ENCODE measurements at places on chromosomes 16 and 17. TPM values are rescaled to one million over a fixed set of nuclear protein-coding genes. Genes with fewer than 3 reads are reported as not detected.
A peak's percentile ranks its signal among the peaks of the same experiment; 100 is the strongest.

The MRPL58 gene
- 35.7 TPM for total RNA-seq

The PRSS33 gene
- total RNA-seq: 0.05 TPM

The CACNG1 gene
- 0.42 TPM for total RNA-seq

The TUBG1 gene
- total RNA-seq: 24.1 TPM

The KRT25 gene
- total RNA-seq: 0.19 TPM

The CACNA1H gene
- total RNA-seq: 0.61 TPM

The C17orf100 gene
- total RNA-seq: 0.90 TPM

The SCGB1C2 gene
- total RNA-seq: not detected

The ENPP7 gene
- total RNA-seq: 0.05 TPM

The TBC1D3C gene
- total RNA-seq: not detected

The CIBAR2 gene
- 0.09 TPM for total RNA-seq

The ZNRF1 gene
- 39.6 TPM for total RNA-seq

The MPP2 gene
- total RNA-seq: 0.52 TPM

The ZG16 gene
- total RNA-seq: 0.09 TPM

The CBX4 gene
- total RNA-seq: 26.9 TPM

The TNFSF13 gene
- 6.4 TPM for total RNA-seq

The ATP2C2 gene
- total RNA-seq: 0.38 TPM

The POLR2A gene
- 23.5 TPM for total RNA-seq

- no peak overlapping the region for H3K27ac ChIP-seq
- peaks cover 2% of the 10 kb centered on the region for H3K4me1 ChIP-seq
- DNase-seq: no peak
- H3K27me3 ChIP-seq: no peaks in the 10 kb centered on the region
- no peak overlapping the region for H3K4me3 ChIP-seq
Observed at GRCh38 chr16:79644971-79645667, 44.6 kb upstream of the MAF start.

DNA sequence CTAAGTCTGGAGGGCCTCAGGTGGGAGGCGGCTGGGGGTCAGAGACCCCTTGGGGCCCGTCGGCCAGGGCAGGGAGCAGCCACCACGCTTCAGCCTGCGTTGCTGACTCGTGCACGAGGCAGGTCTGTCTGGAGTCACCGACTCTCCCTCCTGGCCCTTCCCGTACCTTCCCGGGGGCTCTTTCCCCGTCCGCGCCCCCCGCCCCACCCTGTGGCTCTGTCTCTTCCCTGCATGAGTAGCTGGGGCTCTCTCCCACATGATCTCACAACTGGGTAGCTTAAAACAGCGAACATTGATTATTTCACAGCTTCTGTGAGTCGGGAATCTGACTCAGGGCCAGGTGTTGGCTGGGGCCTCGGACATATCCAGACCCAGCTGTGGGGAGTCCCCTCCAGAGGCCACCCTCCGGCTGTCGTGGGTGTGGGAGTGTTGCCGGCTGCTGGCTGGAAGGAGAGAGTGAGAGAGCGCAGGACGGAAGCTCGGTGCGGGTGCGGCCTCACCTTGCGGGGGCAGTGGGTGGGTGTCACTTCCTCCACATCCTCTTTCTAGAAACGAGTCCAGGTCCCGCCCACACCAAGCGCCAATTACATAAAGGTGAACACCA is 17.3 kb downstream of the BAHCC1 start:
- peak overlapping the region; percentile 11 for H3K27ac ChIP-seq
- no peak overlapping the region for H3K4me3 ChIP-seq
- H3K36me3 ChIP-seq: no peaks in the 10 kb centered on the region
- no peaks in the 10 kb centered on the region for H3K27me3 ChIP-seq

DNA sequence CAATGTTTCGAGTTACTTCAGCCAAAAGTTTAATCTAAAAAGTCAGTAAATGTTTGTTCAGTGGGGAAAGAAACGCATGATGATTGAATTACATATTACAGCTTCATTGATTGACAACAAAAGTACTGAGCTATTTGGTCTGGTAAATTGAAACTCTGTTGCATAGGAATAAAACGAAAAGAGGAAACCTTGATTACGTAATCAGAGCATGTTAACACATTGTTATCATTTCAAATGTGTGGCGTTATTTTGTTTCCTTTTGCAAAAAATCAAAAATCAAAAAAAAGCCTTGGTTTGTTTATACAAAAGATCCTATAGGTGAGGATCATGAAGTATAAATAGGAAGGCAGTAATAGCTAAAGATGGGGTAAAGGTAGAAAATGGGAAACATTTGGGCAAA is 19.5 kb upstream of the CA10 start:
- no peaks in the 10 kb centered on the region for H3K4me1 ChIP-seq
- H3K27me3 ChIP-seq: no peaks in the 10 kb centered on the region
- no peak overlapping the region for H3K4me3 ChIP-seq
- no peaks in the 10 kb centered on the region for H3K36me3 ChIP-seq
- DNase-seq: no peak

DNA sequence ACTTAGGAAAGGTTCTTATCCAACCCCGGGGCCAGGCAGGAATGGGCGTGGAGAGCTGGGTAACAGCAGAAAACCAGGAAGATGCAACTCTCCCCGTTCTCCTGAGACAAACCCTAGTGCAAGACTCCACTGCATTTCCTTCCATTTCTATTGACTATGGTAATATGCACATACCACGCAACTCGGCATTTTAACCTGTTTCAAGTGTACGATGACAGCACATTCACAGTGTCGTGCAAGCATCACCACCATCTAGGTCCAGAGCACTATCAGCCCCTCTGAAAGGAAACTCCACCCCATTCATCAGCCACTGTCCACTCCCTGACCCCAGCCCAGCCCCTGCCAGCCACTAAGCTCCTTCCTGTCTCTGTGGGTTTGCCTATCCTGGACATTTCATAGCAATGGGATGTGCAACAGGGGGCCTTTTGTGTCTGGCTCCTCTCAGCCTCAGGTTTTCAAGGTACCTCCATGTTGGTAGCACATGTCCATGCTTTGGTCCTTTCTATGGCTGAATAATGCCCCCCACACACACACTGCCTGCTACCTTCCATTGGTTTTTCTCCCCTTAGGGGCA is 441.9 kb downstream of the SOX9 start:
- H3K27ac ChIP-seq: no peak overlapping the region
- H3K36me3 ChIP-seq: no peaks in the 10 kb centered on the region
- peaks cover 6% of the 10 kb centered on the region for H3K4me1 ChIP-seq

DNA sequence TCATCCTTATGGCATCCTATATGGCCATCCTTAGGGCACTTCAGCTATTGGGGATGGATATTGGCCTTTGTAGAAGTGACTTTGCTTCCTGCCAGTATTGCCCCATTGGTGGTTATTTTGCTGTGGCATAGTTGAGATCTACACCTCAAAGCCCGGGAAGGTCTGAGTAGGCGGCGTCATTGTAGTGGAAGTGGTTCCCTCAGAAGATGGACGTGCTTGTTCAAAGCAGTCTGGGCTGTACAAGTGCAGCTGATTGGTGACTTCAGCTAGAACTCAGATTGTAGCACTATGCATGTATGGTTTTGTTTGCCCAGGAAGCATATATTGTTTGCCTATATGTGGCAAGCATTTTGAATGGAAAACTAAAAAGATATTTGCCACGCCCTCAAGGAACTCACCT is 83.2 kb downstream of the TMC6 start:
- no peak for DNase-seq
- no peaks in the 10 kb centered on the region for H3K4me1 ChIP-seq
- no peak overlapping the region for H3K4me3 ChIP-seq

- DNase-seq: no peak
- no peak overlapping the region for H3K27ac ChIP-seq
- H3K36me3 ChIP-seq: no peaks in the 10 kb centered on the region
- no peaks in the 10 kb centered on the region for H3K4me1 ChIP-seq
Observed at GRCh38 chr17:73261952-73262675, 434 bp upstream of the CPSF4L start.

GRCh38 chr16:27302126-27302525 is 11.6 kb upstream of the IL4R start:
- H3K36me3 ChIP-seq: no peaks in the 10 kb centered on the region
- H3K27ac ChIP-seq: no peak overlapping the region
- H3K4me3 ChIP-seq: no peak overlapping the region

GRCh38 chr16:68436581-68436980 is 11.7 kb downstream of the SMPD3 start:
- no peak overlapping the region for H3K4me3 ChIP-seq
- peaks cover 23% of the 10 kb centered on the region for H3K4me1 ChIP-seq
- H3K27ac ChIP-seq: no peak overlapping the region

GRCh38 chr16:21990381-21990944 is 10.5 kb downstream of the PDZD9 start:
- H3K4me3 ChIP-seq: no peak overlapping the region
- no peaks in the 10 kb centered on the region for H3K27me3 ChIP-seq
- H3K4me1 ChIP-seq: peaks cover 3% of the 10 kb centered on the region
- DNase-seq: no peak
- H3K27ac ChIP-seq: no peak overlapping the region

DNA sequence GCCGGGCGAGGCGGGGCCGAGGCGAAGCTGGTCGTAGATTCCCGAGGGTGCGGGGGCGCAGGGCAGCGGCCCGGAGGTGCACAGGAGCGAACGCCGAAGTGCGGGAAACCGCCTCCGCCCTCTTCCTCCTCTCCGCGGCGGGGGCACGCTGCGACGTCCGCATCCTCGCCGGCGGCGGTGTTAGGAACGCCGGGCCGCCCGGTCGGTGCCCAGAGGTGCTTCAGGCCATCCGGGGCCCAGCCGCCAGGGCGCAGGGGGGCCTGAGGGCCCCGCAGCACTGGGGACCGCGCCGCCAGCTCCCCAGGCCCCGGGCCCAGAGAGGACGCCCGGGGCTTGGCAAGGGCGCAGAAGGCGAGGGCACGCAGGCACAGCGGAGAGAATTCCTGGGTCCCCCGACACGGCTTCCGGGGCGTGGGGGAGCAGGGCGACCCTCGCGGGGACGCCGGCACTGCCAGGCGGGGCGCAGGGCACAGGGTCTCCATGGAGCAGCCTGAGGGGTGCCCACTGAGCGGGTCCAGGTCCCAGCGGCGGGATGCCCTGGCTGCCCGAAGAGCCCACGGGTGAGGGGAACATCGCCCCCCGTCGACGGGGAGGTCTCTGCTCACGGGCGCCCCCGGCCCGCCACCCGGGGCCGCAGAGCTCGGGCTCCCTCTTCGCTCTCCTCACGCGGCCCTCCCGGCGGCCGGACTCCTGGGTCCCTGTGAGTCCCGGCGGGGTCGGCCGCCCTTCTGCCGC is 576 bp downstream of the EPOP start:
- no peak for DNase-seq
- H3K27ac ChIP-seq: no peak overlapping the region
- peaks cover 26% of the 10 kb centered on the region for H3K4me1 ChIP-seq
- peak overlapping the region; percentile 78 for H3K4me3 ChIP-seq
- peaks cover 81% of the 10 kb centered on the region for H3K27me3 ChIP-seq

DNA sequence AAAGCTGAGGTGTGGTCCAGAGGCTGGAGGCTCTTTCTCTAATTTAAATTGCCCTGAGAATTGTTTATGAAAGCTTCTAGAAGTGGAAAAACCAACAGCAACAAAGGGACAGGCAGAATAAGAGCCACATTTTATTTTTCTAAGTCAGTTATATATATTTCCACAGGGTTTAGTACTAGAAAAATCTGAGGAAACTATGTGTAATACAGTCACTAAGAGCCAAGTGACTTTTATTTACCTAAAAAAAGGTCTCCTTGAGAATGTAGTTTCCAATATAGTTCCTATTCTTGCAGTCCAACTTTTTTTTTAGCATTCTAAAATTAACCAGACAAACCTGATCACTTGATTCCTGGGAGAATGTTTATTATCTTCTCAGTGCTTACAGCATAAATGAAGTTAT is 296.6 kb upstream of the MYOCD start:
- no peak for DNase-seq
- no peaks in the 10 kb centered on the region for H3K36me3 ChIP-seq
- no peak overlapping the region for H3K4me3 ChIP-seq
- no peaks in the 10 kb centered on the region for H3K4me1 ChIP-seq
- no peaks in the 10 kb centered on the region for H3K27me3 ChIP-seq
- no peak overlapping the region for H3K27ac ChIP-seq

DNA sequence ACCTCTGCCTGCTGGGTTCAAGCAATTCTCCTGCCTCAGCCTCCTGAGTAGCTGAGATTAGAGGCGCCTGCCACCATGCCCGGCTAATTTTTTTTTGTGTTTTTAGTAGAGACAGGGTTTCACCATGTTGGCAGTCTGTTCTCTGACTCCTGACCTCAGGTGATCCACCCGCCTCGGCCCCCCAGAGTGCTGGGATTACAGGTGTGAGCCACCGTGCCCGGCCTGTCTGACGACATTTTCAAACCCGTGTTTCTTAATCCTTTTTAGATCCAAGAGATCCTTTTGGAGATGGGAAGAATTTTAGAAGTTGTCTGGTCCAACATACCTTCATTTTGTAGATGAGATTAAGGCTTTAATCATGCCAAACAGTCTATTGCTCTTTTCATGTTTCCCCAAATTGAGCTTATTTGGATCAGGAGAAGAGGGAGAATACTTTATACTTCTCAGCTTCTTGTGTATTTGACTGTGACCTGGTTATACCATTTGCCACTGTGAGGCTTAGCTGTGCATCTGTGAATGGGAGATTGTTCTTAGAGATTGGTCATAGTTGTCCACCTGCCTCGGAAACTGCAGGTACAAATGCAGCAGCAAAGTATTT is 25.8 kb downstream of the USP10 start:
- H3K27ac ChIP-seq: no peak overlapping the region
- H3K4me1 ChIP-seq: peaks cover 8% of the 10 kb centered on the region
- DNase-seq: no peak
- H3K36me3 ChIP-seq: no peaks in the 10 kb centered on the region

DNA sequence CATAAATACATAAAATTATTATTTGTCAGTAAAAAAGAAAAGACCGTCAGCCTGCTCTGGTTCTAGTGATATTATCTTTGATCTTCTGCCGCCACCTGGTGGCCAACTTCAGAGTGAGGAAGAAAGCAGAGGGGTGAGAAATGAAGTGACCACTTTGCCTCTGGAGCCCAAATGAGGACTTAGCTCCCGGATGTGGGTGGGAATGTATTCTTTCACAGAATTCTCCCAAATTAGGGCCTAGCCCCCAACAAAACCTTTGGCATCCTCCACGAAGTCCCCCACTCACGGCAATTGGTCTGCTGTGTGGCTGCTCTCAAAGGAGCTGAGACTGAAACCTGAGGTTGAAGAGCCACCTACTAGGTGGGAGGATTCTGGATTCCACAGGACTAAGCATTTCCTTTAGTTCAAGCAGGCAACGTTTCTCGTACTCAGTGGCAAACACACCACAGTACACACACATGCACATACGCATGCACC is 4.9 kb upstream of the ZNF267 start:
- peak; percentile 73 for DNase-seq
- no peaks in the 10 kb centered on the region for H3K36me3 ChIP-seq

DNA sequence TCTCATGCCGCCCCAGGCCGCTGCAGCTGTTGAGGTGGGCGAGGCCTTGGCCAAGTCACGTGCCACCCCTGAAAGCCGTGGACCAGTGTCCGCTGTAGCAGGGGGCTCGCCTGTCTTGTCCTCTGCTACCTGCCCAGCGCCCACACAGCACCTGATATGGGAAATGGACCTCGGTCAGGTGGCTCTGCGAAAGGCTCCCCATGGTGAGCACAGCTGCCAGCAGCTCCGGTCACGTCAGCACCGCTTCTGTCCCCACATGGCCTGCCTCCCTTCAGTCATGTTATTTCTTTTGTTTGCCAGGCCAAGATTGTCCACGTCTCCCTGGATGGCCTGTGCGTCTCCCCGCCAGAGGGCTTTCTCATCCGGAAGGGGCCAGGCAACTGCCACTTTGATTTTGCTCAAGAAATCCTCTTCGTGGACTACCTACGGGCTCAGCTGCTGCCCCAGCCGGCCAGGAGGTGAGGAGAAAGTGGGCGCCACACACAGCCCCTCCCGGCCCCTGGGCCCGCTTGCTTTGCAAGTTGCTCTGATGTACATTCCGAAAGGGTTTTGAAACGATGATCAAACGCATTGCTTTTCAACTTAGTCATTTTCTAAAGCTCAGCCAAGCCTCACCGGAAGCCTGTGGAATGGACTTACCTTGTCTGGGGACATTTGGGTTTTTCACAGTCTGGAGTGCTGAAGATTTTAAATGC is 219.8 kb downstream of the KATNIP start:
- peaks cover 2% of the 10 kb centered on the region for H3K36me3 ChIP-seq
- H3K4me1 ChIP-seq: no peaks in the 10 kb centered on the region
- no peak overlapping the region for H3K27ac ChIP-seq
- H3K27me3 ChIP-seq: no peaks in the 10 kb centered on the region
- no peak for DNase-seq
